ENCODE measurements at places on chromosomes 7 and 10. TPM values are rescaled to one million over a fixed set of nuclear protein-coding genes. Genes with fewer than 3 reads are reported as not detected.

HOXA3 gene
- 0.66 TPM for total RNA-seq

TNS3 gene
- 15.8 TPM for total RNA-seq

NME8 gene
- not detected for total RNA-seq

DNA sequence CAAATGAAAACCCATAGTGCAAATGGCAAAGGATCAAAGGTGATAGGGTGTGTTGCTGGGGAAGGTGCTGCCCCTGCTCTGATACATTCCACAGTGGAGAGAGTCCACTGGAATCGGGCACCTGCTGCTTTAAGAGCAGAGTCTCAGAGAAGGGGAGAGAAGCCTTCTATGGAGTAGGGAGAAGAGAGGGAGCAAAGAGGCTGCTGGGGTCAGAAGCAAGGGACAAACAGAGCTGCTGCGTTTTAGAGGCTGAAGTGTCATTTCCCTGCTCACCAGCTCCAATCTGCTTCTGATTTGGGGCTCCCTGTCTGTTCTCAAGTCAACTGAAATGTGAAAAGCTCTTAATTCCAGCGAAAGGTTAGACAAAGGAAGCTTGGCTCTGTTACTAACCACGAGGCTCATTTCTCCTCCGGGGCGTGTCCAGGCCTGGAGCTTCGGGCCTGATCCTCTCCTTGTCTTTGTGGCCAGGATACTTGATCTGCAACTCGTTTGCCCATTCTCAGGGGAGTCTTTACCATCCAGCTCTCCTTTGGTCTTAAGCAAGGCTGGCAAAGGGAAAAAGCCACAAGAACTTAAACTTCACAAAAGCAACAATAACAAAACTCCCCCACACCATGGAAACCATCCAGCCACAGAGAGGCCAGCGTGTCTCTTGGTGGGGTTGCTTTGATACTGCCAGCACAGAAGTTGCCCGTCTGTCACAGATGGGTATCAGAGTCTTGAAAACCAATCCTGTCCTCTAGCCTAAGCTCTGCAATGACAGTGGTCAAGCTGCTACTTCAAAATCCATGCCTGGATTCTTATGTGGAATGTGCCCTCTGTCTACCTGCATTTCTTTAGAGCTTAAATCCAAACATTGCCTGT, 692.6 kb downstream of the SUGCT start:
- DNase-seq = no peak

GRCh38 chr7:36346260-36346831, 43.3 kb upstream of the ANLN start:
- no peak for DNase-seq

GRCh38 chr7:55105952-55106351, 87.1 kb downstream of the EGFR start:
- no peak for DNase-seq

DNA sequence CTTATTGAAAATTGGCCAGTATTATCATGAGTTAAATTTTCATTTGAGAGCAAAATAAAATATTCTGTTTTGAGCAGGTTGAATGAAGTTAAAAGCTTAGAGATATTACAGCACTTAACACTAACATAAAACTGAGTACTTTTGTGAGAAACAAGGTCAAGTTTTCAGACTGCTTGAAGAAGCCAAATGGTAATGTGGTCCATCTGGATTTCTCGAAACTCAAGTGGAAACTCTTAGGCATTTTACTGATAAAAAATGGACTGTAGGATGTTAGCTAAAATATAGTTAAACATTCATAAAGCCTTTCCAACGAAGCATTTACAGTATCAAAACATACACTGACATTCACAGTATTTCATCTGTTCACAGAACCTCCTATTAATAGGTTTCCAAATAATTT, 528.1 kb upstream of the SEMA3D start:
- no peak for DNase-seq

DNA sequence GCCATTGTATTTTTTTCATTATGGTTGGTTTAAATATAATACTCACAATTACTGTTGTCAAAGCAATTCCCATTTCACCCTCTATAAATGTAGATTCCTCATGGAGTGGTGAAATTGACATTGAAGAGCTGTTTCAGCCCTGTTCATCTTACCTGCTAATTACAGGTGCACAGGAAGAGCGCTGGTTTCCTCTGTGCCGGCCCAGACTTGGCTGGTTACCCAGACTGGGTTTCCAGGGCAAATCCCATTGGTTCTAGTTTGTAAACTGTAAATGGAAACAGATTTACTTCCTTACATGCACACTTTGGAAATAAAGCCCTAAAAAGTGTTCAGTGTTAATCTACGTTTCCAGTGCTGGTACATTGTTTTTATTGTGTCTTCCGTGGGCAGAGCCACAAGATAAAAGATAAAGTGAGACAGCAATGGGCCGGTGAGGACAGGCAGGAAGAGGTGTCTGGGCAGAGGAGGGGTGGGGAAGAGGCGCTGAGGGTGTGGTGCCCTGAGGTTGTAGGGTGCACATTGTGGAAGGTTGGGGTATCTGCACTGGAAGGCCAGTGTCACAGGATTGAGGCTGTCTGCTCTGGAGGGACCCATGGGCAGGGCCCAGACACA, 71.6 kb upstream of the ZPBP start:
- no peak for DNase-seq

DNA sequence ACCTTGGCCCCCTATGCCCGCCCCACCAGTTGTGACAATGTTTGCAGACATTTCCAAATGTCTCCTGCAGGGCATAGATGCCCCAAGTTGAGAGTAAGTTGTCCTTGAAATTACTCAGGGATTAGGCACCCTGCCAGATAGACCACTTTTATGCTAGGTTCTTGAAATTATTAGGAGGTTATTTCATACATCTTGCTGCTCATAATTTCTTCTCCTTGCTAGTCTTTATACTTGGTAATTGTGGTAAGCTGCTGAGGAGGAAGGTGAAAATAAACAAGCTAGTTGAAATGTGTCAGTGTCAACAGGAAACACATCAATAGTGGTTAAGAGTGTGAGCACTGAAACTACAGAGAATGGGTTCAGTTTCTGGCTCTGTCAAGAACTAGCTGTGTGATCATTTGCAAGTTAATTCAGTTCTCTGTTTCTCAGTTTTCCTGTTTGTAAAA, 63.7 kb upstream of the AOAH start:
- DNase-seq = no peak

Measured in pulmonary artery endothelial cell (primary cell).